ENCODE measurements at places on chromosomes 3 and 15.

DNA sequence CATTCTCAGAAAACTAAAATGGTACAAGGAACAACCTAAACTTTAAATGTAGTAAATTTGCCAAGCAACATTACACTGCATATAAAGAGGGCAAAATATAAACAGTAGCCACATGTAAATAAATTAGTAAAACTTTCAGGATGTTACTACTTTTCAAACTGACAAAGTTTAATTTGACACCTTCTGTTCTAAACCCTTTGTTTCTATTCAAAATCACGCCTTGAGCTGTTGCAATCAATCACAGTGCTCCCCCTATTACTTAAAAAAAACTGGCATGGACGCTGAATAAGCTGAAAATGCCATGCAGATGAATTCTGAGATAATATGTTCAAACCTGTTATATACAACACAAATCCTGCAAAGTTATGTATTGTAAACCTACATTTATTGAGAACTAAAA, 69.3 kb downstream of the SATB1 start:
- no peak for DNase-seq

DNA sequence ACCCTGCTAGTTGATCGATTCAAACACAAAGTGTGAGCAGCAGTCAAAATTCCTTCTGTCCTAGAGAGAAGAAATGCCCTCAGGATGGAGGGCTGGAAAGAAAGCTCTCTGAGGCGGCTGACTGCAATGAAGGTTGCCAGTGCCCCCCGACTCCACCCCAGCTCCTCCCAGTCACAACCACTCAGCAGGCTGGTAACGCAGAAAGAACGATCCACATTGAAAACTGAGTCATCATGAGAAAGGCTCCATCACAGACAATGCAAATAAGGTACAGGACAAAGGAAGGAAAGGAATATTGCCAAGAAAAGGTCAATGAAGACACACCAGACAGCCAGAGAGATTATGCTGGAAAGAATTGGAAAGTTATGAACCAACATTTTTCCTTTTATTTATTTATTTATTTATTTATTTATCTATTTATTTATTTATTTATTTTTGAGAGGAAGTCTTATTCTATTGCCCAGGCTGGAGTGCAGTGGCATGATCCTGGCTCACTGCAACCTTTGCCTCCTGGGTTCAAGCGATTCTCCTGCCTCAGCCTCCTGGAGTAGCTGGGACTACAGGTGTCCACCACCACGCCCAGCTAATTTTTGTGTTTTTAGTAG, 17.4 kb upstream of the VGLL4 start:
- DNase-seq: no peak

GRCh38 chr3:99658274-99658673, 19.9 kb downstream of the COL8A1 start:
- no peak for DNase-seq

DNA sequence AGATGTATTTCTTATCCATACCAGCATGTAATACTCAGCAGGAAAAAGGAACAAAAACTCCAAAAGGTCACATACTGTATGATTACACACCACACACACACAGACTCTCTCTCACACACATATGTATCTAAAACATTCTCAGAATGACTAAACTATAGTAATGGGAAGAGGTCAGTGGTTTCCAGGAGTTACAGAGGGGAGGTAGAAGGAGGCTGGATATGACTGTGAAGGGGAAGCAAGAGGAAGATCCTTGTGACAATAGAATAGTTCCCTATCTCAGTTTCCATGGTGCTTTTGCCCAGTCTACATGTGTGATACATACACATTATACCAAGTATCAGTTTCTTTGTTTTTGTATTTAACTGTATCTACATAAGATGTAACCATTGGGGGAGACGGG, 190.1 kb downstream of the IL5RA start:
- no peak for DNase-seq

DNA sequence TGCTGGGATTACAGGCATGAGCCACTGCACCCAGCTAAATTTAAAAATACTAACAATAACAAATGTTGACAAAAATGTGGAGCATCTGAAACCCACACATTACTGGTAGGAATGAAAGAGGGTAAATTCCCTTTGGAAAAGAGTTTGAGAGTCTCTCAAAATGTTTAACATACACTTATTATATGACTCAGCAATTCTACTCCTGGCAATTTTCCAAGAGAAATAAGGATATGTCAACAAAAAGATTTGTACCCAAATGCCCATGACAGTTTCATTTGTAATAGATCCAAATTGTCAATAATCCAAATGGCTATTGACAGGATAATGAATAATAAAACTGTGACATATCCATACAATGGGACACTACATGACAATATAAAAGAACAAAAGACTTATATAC, 9.0 kb downstream of the HCLS1 start:
- no peak for DNase-seq

- no peak for DNase-seq
These were observed 79.1 kb upstream of the HACD2 start for GRCh38 chr3:123663977-123664376.

- DNase-seq: no peak
These were observed 237.6 kb upstream of the SETMAR start for GRCh38 chr3:4065554-4065953.

Data from esophagus squamous epithelium (tissue), 5 donors.